ENCODE measurements at places on chromosomes 16 and 17.

GRCh38 chr17:6959700-6960099 lies 36.1 kb upstream of the ALOX12 start:
- H3K4me1 ChIP-seq, result no peaks in the 10 kb centered on the region
- no peaks in the 10 kb centered on the region for H3K36me3 ChIP-seq

- H3K4me1 ChIP-seq, result no peaks in the 10 kb centered on the region
- no peak overlapping the region for H3K4me3 ChIP-seq
- no peaks in the 10 kb centered on the region for H3K36me3 ChIP-seq
- no peak for DNase-seq
- no peaks in the 10 kb centered on the region for H3K27me3 ChIP-seq
- H3K27ac ChIP-seq, result no peak overlapping the region
Measured at GRCh38 chr16:84331998-84332780, 36.1 kb upstream of the ATP2C2 start.

DNA sequence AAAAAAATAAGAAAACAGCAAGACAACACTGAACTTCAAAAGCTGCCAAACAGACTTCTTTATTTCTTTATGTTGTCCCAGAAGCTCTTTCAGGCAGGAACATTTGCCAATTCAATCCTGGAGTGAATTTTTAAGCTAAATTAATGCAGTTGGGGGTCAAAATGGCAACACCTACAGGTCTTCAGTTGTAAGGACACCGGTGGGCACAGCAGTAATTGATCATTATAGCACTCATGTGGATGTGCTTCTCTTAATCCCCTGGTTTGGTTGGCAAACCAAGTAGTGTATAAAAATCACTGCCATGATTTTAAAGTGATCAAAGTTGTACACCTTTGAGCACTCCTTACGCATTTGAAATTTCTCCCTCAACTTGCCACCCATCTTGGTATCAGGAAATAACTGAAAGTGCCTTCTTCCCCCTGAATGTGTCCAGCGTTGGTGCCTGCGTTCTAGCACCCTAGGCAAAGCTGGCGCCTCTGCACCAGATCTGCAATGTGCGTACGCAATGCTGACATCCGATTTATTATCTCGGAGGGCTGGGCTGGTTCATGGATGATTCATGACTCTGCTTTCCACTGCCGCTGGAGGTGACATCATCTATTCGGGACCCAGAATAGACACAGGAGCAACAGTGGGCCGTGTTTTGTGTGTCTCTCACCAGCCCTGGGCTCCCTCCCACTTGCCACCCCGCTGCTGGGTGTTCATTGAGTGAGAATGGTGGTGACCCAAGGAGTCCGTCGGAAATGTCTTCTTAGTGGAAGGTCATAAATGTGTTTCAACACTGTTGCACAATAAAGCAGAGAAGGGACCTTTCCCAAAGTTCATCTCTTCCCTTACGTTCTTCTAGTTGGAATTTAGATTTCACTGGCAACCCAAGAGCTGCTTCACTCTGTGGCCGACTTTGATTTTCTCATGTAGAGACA lies 203.4 kb downstream of the CCDC182 start:
- H3K4me1 ChIP-seq, result no peaks in the 10 kb centered on the region
- no peaks in the 10 kb centered on the region for H3K36me3 ChIP-seq
- no peaks in the 10 kb centered on the region for H3K27me3 ChIP-seq
- DNase-seq, result peak; percentile 66
- peak overlapping the region; percentile 62 for H3K27ac ChIP-seq
- H3K4me3 ChIP-seq, result no peak overlapping the region

- no peaks in the 10 kb centered on the region for H3K36me3 ChIP-seq
- H3K4me3 ChIP-seq, result no peak overlapping the region
- DNase-seq, result no peak
Measured at GRCh38 chr17:75105126-75106080, 4.4 kb upstream of the ARMC7 start.

DNA sequence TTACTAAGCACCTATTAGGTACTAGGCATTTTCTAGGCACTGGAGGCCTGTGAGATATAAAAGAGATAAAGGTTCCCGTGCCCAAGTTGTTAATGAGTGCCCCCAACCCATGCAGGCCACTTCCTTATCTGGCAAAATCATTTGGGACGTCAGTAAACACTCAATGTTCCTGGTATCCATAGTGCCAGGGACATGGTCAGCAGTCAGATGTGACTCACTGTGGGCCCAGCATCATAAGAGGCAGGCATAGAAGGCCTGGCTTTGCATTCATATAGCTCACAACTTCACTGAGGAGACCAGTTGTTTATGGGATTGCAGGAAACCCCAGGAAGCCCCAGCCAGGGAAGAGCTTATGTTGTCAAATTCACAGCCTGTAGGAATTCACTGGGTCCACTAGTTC lies 81.1 kb downstream of the MRC2 start:
- no peak overlapping the region for H3K27ac ChIP-seq
- no peak overlapping the region for H3K4me3 ChIP-seq
- peaks cover under 1% of the 10 kb centered on the region for H3K4me1 ChIP-seq
- no peak for DNase-seq
